ENCODE measurements at places on chromosomes 12 and 14. TPM values are rescaled to one million over a fixed set of nuclear protein-coding genes. Genes with fewer than 3 reads are reported as not detected.

DNA sequence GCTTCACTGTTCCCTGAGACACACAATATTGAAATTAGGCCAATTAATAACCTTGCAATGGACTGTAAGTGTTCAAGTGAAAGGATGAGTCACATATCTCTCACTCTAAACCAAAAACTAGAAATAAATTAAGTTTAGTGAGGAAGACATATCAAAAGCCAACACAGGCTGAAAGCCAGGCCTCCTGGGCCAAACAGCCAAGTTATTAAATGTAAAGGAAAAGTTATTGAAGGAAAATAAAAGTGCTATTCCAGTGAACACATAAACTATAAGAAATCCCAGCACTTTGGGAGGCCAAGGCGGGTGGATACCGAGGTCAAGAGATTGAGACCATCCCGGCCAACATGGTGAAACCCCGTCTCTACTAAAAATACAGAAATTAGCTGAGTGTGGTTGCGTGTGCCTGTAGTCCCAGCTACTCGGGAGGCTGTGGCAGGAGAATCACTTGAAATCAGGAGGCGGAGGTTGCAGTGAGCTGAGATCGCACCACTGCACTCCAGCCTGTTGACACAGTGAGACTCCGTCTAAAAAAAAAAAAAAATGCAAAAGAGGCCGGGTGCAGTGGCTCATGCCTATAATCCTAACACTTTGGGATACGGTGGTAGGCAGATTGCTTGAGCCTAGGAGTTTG is 10.4 kb upstream of the HEATR5A start:
- no peaks in the 10 kb centered on the region for H3K27me3 ChIP-seq
- no peak overlapping the region for H3K4me3 ChIP-seq
- no peaks in the 10 kb centered on the region for H3K36me3 ChIP-seq
- no peak for DNase-seq
- H3K4me1 ChIP-seq, result no peaks in the 10 kb centered on the region

DNA sequence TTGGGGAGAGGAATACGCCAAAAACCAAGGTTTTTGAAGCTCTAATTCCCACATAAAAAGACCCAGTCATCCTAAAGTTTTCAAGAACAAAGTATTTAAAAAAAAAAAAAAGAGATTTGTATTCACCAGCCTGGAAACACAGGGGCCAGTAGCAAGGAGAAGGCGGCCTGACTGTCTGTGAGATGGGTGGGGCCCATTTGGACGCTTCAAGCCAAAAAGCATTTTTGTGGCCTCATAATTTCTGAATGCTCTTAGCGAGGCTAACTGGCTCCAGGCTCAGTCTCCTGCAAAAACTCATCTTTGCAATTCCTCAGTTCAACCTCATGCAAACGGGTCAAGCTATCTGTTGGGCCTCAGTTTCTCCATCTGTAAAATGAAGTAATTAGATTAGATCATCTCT is 514.1 kb downstream of the MED13L start:
- H3K27me3 ChIP-seq, result no peaks in the 10 kb centered on the region
- DNase-seq, result no peak
- H3K36me3 ChIP-seq, result no peaks in the 10 kb centered on the region
- H3K4me1 ChIP-seq, result no peaks in the 10 kb centered on the region
- no peak overlapping the region for H3K27ac ChIP-seq
- no peak overlapping the region for H3K4me3 ChIP-seq

SLC24A4 gene
- polyA plus RNA-seq, result not detected

DNA sequence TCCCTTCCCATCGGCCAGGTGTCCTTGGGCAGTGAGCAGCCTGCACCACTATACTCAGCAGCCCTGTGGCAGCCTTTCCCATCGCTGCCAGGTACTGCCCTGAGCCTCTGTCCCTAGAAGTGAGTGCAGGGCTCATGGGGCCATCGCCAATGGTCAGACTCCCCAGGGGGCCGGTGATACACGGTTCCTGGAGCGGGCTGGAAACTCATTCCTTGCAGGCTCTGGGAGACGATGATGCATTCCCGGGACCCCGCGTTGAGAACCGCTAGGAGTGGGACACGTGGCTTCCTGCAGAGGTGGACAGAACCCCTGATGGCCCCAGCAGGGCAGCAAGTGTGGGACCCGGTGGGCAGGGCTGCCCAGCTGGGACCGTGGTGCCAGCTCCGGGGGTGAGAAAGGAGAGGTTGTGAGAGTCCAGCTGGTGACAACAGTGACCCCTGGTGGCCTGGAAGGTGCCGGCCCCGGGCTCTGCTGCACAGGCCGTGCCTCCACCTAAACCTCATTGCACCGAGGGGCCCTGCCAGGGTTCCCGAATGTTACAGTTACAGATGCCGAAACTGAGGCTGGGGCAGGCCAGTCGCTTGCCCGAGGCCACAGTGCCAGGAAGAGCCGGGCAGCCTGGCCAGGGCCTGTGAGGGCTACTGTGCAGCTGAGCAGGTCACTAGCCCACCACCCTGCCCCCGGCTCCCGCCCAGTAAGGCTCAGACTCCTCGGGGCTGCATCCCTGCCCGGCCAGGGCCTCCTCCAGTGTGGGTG is 33.8 kb downstream of the FBRSL1 start:
- no peak overlapping the region for H3K27ac ChIP-seq
- no peak overlapping the region for H3K4me3 ChIP-seq
- H3K27me3 ChIP-seq, result no peaks in the 10 kb centered on the region
- H3K36me3 ChIP-seq, result no peaks in the 10 kb centered on the region

KRT85 gene
- not detected for polyA plus RNA-seq

DNA sequence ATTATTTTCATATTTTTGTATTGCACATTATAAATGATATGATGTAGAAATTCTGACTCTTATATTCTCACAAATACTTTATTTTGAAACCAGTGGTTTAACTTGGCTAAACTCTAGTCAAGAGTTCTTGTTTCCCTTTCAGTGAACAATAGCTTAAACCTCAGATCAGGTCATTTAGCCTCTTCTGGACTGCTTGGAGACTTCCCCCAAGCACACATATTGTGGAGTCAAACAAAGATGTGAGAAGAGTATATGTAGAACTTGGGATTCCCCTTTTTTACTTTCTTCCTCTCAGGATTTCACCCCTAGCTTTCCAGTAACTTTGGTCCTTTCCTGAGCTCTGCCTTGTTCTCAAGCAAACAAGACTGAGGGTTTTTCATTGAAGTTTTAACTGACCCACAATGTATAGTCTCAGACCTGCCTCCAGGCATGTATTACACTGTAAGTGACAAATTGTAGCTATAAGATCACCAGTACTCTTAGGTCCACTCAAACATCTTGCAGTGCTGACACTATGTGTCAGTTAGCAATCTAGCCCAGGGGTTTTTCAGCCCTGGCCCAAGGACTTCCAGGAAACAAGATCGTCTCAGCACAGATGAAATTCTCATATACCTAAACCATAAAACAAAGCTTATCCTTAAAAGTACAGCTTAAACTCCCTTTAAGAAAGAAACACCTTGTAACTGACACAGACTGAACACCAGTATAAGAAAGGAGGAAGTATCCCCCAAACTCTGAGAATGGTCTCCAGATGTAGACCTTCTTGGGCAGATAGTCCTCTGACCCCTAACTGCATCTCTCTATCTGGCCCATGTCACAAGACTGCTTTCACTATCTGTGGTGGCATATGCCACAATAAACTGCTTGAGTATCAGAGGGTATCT is 98.6 kb downstream of the SLC6A15 start:
- H3K4me3 ChIP-seq, result no peak overlapping the region
- no peak overlapping the region for H3K27ac ChIP-seq
- H3K4me1 ChIP-seq, result no peaks in the 10 kb centered on the region
- H3K36me3 ChIP-seq, result no peaks in the 10 kb centered on the region
- DNase-seq, result no peak
- no peaks in the 10 kb centered on the region for H3K27me3 ChIP-seq

DNA sequence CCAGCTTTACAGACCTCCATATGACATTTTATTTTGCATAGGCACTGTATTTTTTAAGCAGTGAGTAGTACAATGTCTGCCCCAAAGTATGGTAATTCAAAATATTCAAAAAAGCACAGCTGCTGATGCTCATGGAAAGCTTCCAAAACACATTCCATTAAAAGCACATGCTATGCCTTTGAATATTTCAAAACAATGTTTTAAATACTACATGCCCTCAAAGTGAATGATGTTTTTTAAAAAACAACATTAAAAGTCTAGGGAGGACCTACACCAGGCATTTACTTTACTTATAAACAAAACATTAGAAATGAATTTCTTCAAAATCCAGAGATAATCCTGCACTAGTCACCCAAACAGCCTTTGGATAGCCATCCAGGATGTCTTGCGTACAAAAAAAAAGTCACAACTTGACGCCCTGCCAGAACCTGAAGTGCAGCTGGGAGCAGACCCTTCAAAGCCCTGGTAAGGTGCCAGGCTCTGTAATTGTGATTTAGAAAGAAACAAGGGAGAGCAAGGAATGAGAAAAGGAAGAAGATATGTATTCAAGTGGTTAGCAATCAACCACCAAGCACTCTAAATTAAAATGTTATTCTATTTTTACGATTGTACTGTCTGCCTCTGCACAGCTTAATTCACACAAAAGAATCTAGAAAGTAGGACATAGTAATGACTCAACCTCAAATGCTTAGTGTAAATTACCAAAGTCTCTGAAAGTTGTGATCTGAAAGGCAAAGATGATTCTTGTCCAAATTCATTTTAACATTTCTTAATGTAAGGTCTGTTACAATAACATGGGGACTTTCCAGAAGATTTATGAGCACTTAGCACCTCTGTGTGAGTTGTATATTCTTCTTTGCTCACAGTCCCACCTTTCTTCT is 31.9 kb downstream of the CEP83 start:
- no peak for DNase-seq
- no peaks in the 10 kb centered on the region for H3K4me1 ChIP-seq
- no peaks in the 10 kb centered on the region for H3K36me3 ChIP-seq
- H3K27ac ChIP-seq, result no peak overlapping the region

GRCh38 chr14:103625356-103626095 is 3.5 kb upstream of the KLC1 start:
- H3K36me3 ChIP-seq, result no peaks in the 10 kb centered on the region
- H3K27ac ChIP-seq, result no peak overlapping the region
- H3K4me1 ChIP-seq, result peaks cover 43% of the 10 kb centered on the region
- no peak overlapping the region for H3K4me3 ChIP-seq
- H3K27me3 ChIP-seq, result no peaks in the 10 kb centered on the region

SYNDIG1L gene
- polyA plus RNA-seq, result not detected

CREBL2 gene
- 107 TPM for polyA plus RNA-seq

NXPH4 gene
- polyA plus RNA-seq, result not detected

GRCh38 chr12:90163975-90164374 is 455.3 kb upstream of the ATP2B1 start:
- no peak overlapping the region for H3K27ac ChIP-seq
- DNase-seq, result no peak
- H3K4me3 ChIP-seq, result no peak overlapping the region
- no peaks in the 10 kb centered on the region for H3K36me3 ChIP-seq
- H3K27me3 ChIP-seq, result no peaks in the 10 kb centered on the region
- no peaks in the 10 kb centered on the region for H3K4me1 ChIP-seq

- no peak overlapping the region for H3K27ac ChIP-seq
- H3K4me1 ChIP-seq, result no peaks in the 10 kb centered on the region
- H3K4me3 ChIP-seq, result no peak overlapping the region
- H3K27me3 ChIP-seq, result no peaks in the 10 kb centered on the region
- no peak for DNase-seq
These were observed 16.7 kb downstream of the ALDH1L2 start for GRCh38 chr12:105067511-105068031.
